Stimulated activated CD8-positive, alpha-beta memory T cell treated with anti-CD3 and anti-CD28 coated beads, Interleukin-2, amount 100 ng/mL, for 1 hour (primary cell): ENCODE measurements at places on chromosomes 5 and 9.

GRCh38 chr5:179889885-179890284, 17.8 kb downstream of the TBC1D9B start:
- no peak for DNase-seq

- DNase-seq = no peak
Observed at GRCh38 chr9:91477106-91477505, 53.5 kb upstream of the NFIL3 start.

DNA sequence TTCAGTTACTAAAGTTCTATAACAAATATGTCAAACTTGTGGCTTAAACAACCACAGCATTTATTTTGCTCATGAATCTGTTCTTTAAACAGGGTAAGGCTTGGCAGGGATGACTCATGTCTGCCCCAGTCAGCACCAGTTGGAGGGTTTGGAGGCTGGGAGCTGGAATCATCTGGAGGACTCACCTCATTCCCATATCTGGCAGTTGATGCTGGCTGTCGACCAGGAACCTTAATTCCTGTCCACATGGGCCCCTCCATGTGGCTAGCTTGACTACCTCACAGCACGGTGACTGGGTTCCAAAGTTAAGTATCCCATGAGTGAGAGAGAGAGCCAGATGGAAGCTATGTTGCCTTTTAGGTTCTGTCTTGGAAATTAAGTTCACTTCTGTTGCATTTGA, 13.8 kb upstream of the CCL28 start:
- DNase-seq = no peak

DNA sequence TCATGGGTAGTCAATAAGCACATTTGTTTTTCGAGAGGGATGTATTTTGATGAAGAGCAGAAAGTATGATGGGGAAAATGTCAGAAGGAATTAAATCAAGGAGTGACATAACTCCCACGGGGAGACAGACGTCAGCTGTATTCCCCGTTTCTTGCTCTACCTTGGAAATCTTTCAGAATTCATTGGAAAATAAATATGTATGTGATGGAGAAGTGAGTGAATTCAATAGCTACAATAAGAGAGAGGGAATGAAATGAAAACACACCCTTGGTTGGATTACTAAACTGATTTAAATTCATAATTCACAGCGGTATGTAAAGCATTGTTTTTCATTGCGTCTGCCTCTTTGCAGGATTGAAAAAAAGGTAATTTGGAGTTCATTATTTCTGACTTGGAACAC, 209.7 kb upstream of the KLF4 start:
- DNase-seq = no peak
